Activated T-cell treated with anti-CD3 and anti-CD28 coated beads for 24 hours (primary cell): ENCODE measurements at places on chromosomes 6 and 20.

GRCh38 chr6:157717340-157717748 is 105.7 kb upstream of the SNX9 start:
- DNase-seq = no peak

DNA sequence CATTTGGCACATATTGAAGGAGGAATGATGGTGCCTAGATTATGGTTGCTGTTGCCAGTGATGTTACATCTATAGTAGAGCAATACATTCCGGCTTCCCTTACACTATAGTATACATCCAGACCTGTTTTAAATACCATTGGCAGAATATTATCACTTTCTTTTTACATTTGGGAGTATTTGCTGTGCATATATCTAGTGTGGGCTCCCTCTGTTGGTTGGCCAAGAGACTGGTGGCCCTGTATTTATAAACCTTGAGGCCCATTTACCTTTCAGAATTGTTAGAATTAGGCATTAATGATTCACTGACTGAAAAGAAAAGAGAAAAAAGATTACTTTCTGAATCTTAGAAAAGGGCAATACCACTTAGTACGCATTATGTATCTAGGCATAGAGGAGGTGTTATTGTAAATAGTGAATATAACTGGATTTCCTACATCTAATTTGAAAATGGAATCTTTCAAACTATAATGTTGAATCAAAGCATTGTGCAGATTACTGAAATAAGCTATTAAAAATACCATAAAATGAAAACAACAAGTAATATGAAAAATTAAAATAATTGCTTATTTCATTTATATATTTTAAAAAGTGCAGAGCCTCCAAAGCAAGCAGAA is 628.8 kb upstream of the MAN1A1 start:
- DNase-seq = no peak

GRCh38 chr6:78515271-78515670 is 352.1 kb upstream of the IRAK1BP1 start:
- DNase-seq = no peak

- DNase-seq = no peak
Measured at GRCh38 chr20:47753576-47754387, 31.5 kb downstream of the SULF2 start.

GRCh38 chr6:170186941-170187668 is 103.8 kb downstream of the DLL1 start:
- DNase-seq = no peak

- DNase-seq = no peak
Measured at GRCh38 chr20:18324596-18325089, 36.3 kb downstream of the ZNF133 start.

- DNase-seq = no peak
Measured at GRCh38 chr6:79702691-79703090, 71.6 kb downstream of the SH3BGRL2 start.

GRCh38 chr6:103799971-103800670 is 1059.6 kb downstream of the HACE1 start:
- DNase-seq = no peak

DNA sequence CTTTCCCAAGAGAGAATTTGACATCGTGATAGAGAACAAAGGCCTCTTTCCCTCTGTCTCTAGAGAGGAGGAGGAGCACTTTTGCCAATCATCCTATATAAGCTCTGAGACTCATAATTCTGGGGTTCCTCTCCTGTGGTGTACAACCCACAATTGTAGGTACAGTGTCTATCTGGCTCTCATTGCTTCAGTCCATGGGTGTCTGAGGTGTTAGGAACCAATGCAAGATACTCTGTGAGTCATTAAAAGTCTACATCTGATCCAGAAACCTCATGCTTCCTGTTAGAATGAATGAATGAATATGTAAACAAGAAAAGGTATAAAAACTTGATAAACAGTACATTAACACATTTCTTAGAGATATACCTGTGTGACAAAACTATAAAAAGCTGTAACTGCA is 356.7 kb downstream of the QKI start:
- no peak for DNase-seq

DNA sequence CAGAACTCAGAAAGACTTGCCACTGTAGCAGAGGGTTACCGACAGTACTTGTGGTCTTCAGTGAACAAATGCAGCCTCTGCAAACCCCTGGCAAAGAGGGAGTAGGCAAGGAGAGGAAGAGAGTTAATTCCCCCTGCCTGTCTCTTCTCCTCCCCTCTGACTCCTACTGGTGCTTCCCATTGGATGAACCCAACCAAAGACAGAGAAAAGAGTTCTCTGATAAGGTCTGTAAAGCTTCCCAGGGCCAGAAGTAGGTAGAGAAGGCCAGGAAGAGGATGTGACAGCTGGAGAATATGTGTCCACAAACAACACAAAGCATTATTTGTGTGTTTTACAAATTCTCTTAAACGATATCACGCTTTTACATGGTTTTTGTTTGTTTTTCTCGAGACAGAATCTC is 72.8 kb upstream of the SHLD1 start:
- no peak for DNase-seq

DNA sequence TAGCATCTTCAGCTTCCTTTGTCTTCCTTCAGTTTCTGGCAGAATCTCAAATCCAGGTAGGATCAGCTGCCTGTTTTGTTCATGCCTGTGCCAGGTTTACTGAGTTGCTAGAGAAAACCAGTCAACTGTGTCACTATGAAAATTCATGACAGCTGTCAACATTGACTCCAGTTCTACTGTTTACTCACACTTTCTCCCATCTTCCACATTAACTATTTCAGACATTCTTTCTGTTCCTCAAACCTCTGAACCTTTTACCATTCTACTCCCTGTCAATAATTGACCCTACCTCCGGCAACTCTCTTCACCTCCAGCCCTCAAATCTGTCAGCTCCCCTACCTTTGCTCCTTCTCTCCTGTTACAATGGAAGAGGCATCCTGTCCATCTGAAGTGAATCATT is 8.5 kb downstream of the ENPP4 start:
- no peak for DNase-seq

GRCh38 chr6:126824815-126825214 is 293.7 kb upstream of the RSPO3 start:
- DNase-seq = no peak

- no peak for DNase-seq
Measured at GRCh38 chr6:137226697-137227096, 7.5 kb upstream of the IFNGR1 start.

DNA sequence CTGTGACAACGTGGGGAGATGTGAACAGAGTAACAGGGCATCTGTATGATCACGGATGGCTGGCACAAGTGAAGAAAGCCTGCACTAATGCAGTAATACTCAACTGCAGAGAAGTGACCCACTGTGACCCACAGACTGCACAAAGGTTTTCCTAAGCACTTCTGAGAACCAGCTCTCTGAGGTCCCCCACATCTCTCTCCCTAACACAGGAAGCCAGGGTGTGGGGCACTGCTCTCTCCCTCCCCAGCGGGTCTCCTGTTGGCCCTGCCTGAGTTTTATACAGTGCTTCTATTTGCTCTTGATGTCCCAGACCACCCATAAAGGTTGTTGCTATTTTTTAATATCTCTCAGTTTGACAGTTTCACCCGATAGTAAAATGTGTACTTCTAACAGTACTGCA is 11.3 kb downstream of the APMAP start:
- no peak for DNase-seq

GRCh38 chr20:1816384-1817381 is 78.5 kb upstream of the SIRPA start:
- DNase-seq = no peak
